Activated gamma-delta T cell treated with Interleukin-2 at 50 U/mL for 16 hours (primary cell): ENCODE measurements at places on chromosomes 5 and 9.

- peak; percentile 85 for DNase-seq
Measured at GRCh38 chr9:89549031-89549644, 51.2 kb upstream of the SEMA4D start.

- DNase-seq: no peak
Measured at GRCh38 chr9:20256284-20256948, 365.9 kb downstream of the MLLT3 start.

DNA sequence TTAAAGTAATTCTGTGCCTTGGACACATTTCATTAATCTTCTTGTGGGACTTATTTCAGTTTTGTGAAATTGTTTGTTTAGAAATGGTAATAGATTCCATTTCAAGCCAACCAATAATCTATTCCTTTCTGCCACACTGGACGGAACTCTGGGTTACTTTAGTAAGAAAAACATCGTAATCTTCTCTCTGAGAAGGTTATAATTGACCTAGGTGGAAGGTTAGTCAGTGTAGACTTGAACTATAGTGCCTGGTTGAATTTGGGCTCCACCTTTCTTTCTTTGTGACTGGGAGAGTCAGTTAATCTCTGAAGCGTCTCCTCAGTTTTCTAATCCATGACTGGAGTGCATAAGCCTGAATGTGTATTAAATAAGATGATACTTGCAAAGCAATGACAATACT lies 89.7 kb upstream of the PRLR start:
- no peak for DNase-seq

- no peak for DNase-seq
Measured at GRCh38 chr9:33133186-33133585, 34.0 kb downstream of the B4GALT1 start.

DNA sequence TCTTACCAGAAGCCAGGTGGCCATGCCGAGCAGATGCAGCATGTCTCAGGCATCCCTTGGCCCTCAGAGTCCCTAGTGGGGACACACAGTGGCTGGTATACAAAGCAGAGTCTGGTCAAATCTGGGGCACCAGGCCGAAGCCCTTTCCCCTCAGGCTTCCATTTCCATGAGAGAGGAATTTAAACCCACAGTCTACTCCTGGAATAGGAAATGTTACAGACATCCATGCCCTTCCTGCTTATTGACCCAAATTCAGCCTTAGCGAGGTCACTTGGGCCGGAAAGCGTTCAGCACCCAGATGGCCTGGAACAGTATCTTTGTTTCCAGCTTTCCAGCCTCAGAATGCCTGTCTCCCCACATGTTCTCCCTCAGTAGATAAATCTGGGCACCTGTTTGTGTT lies 131.7 kb downstream of the PIP5K1B start:
- no peak for DNase-seq

DNA sequence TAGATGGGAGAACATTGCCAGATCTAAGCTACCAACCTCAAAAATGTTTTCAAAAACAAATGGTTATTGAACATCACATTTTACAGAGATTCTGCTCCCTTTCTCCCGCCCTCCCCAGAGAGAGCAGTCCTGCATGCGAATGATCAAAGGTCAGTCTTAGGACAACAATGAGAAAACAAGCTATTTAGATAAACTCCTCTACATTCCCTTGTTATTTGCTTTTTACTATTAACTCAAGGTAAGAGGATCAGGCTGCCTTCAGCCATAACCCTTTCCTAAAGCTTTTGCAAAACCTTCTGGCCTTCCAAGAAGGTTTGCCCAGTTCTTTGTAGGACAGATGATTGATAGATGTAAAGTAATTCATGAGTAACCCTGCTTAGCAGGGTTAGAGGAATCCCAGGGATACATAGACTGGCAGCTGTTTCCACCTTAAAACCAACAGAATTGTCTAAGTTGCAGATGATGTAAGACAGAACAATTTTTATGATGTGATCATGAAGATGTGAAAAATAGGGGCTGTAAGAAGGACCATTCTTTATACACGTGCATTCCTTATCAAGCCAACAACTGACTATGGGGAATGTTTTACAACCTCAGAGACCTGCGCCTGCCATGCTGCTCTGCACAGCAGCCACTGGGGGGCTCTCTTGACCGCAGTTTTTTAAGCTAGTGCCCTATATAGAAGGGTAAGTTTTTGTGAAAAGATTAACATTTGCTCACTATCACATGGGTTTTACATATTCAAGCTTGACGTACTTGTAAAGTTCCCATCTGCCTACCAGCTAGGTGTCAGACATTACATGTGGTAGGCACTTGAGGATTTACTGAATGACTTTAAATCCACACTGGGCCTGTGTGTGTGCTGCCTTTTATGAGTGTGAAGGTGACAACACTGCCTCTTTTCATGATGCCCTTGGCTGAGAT lies 2.3 kb upstream of the ZNF782 start:
- peak; percentile 71 for DNase-seq

DNA sequence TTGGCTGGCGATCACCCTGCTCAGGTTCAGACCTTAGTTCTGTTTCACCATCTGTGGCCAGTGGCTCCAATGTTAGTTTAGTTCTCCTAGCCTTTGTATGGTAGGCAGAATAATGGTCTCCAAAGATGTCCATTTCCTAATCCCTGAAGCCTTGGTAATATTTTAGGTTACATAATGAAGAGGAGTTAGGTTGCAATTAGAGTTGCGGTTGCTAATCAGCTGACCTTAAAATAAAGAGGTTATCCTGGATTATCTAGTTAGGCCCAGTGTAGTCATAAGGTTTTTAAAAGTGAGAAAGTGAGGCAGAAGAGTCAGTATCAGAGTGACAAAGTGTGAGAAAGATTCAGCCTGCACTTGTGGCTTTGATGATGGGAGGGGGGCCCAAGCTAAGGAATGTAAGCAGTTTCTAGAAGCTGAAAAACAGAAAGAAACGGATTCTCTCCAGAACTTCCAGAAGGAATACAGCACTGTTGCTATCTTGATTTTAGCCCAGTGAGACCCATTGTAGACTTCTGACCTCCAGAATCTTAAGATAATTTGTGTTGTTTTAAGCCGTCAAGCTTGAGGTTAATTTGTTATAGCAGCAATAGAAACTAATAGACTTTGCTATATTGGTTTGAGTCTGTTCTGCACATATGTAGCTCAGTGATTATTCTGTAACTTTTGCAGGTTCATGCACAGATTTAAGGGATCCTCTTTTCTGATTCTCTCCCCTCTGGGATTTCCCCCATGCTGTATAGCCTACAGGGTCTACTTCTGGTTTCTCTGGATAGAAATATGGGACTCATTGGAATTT lies 21.6 kb downstream of the LNPEP start:
- no peak for DNase-seq

DNA sequence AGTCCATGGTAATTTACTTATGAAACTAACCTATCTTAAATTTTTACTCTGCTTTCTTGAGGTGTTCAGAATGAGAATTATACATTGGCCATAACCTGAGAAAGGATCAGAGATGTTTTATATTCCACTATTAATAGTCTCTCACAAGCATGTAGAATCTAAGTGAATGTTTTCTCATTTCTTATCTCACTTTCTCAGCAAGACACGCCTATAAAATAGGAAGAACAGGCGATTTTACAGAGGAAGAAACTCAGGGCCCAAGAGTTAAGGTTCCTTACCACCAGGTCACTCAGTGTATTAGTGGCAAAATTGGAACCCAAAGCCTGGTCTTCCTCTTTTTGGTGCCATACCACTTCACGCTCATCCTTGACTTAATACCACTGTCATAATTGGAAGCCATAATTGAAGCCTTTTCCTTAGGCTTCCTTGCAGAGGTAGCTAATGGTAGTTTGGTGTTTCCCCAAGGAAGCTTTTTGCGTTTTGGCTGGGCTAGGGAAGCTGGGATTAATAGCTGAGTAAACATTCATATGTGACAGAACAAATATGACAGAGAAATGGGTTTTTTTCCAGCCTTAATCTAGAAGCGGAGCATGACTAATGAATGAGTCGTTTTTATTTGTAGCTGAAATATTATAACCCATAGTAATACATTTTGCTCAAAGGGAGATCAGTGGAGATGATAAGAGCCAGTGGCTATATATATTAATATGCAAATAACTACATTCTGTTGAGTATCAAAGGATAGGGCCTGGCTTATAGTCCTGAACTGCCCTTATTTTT lies 16.9 kb downstream of the HMGXB3 start:
- no peak for DNase-seq

DNA sequence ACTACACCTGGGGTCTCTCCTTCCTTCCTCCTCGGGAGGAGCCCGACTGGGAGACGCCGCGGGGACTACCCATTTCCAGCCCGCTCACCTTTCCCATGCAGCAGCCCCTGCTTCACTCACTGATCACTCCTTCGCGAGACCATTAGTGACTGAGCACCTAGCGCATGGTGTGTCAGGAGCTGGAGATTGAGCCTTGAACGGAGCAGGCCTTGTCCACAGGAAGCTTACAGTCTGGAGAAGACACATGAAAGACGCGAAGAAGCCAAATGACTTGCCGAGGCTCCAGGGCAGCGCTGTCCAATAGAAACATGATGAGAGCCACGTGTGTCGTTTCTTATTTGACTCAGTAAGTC lies 283 bp upstream of the CFAP90 start:
- DNase-seq: no peak

DNA sequence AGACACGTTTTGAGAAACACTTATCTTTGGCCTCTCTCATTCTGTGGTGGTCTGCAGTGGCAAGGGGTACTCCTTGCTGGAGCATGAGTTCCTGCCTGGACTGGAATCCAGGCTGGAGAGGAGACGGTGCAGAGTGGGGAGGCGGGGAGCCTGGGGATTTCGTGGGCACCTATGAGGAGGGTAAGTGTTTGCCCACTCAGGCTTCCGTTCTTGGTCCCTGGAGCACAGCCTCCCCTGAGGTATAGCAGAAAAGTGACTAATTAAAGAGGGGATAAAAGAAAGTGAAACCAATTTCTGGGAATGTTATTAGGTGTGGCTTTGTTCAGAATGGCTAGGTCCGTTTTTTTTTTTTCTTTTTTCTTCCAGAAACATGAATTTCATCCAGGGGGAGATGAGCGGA lies 90.8 kb downstream of the ARHGAP26 start:
- DNase-seq: no peak

DNA sequence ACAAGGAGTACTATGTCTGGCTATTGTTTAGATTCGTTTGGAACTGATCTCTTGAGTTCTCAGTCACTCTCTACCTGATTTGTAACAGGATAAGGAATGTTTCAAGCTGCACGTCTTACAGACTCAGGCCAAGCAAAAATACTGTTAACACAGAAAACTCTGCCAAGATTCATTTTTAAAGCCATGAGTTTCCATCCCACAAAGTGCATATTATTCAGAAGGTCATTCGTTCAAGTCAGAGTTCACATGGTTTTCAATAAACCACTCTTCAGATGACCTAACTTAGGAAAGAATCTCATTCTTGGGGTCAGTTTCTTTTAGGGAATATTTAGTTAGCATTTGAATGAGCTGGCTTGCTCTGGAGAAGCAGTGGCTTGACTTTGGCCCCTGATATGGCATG lies 49.3 kb downstream of the F2R start:
- no peak for DNase-seq

DNA sequence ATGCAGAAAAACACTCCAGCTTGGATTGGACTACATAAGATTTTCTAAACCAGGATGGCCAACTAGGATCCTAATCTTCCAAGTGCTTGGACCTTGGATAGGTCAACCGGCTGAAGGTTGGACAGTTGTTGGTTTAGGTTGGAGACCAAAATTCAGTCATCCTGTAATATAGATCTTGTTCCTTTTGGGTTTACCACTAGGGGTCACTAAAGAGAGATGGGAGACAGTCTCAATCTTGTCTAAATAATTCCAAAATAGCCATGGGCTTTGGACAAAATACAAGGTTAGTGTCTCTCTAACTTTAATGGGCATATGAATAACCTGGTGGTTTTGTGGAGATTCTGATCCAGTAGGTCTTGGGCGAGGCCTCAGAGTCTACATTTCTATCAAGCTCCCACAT lies 148.7 kb upstream of the ERCC6L2 start:
- DNase-seq: no peak

- no peak for DNase-seq
Measured at GRCh38 chr5:104594850-104595249, 1032.3 kb upstream of the NUDT12 start.

DNA sequence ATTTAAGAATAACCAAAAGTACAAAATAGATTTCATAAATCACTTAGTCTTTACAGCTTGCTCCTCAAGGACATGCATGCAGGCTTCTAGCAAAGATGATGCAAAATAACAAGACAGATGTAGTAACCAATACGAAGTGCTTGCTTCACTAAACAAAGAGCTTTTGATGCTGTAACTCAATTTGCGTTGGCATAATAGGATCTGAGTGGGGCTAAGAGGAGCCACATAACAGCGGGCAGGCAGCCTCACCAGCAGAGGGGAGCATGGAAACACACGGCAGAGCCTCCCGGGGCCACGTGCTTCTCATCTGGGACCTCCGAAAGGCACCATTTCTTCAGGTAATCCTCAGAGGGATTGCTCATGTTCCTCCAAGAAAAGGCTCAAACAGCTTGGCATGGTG lies 139.7 kb downstream of the C5orf15 start:
- DNase-seq: no peak

GRCh38 chr9:135766251-135766650 lies 64.3 kb downstream of the KCNT1 start:
- no peak for DNase-seq

- DNase-seq: no peak
Measured at GRCh38 chr5:35436400-35437057, 181.1 kb upstream of the SPEF2 start.

GRCh38 chr9:127007638-127008037 lies 93.1 kb downstream of the RALGPS1 start:
- no peak for DNase-seq

DNA sequence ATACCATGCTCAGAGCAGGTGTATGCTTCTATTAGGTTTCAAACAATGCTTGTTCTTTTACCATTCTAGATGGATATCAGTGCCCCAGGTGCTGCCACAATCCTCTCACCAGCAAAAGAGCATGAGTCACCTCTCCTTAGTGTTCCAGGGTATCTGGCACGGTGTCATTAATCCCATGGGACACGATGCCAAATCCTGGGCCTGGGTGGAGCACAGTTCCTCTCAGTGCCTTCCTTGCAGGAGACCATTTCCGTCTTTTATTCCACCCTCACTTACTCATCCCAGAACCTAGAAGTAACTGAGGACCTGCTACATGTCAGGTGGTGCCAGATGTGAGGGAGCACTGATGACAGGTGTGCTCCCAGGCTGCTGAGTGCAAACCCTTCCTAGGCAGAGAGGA lies 1.3 kb upstream of the OR13J1 start:
- no peak for DNase-seq

GRCh38 chr9:134891713-134892112 lies 11.1 kb downstream of the FCN2 start:
- no peak for DNase-seq
